Mammary epithelial cell (primary cell): ENCODE measurements at places on chromosomes 7 and 10.

DNA sequence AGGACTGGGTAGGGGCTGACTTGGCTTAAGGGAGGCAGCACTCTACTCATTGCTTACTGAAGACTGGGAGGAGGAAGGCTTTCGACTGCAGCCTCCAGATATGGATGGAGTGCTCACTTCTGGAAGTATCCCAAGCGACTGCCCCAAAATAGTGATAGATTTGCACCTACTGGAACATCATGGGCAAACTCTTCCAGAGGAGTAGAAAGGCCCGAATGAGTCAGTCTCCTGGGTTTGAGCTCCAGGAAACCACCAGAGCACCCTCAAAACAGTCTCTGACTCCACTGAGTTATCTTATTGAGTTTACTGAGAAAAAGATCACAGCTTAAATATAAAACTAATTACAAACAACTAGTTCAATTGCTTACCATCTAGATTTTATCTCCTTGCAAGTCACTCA, 37.2 kb upstream of the PDLIM1 start:
- no peak for DNase-seq

GRCh38 chr10:61987951-61988379, 86.5 kb downstream of the ARID5B start:
- DNase-seq = no peak

DNA sequence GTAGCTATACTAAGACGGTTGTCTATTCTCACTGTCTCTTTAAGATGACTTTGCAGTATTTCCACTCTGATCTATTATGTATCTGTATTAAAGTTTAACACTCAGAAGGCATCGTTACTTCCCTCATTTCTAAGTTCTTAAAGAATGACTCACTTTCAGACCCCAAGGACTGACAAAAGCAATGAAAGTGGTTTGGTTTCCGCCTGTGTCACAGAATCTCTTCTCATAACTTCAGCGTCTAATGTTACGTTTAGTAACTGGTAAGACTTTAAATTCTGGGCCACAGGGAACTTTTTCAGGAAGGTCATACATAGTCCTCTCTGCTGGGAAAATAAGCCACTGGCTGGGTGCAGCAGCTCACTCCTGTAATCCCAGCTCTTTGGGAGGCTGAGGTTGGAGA, 892.0 kb upstream of the AUTS2 start:
- DNase-seq = no peak

- DNase-seq = no peak
These were observed 77.4 kb upstream of the PRR15 start for GRCh38 chr7:29486191-29486700.

GRCh38 chr10:30988831-30989435, 42.7 kb downstream of the ZNF438 start:
- no peak for DNase-seq

DNA sequence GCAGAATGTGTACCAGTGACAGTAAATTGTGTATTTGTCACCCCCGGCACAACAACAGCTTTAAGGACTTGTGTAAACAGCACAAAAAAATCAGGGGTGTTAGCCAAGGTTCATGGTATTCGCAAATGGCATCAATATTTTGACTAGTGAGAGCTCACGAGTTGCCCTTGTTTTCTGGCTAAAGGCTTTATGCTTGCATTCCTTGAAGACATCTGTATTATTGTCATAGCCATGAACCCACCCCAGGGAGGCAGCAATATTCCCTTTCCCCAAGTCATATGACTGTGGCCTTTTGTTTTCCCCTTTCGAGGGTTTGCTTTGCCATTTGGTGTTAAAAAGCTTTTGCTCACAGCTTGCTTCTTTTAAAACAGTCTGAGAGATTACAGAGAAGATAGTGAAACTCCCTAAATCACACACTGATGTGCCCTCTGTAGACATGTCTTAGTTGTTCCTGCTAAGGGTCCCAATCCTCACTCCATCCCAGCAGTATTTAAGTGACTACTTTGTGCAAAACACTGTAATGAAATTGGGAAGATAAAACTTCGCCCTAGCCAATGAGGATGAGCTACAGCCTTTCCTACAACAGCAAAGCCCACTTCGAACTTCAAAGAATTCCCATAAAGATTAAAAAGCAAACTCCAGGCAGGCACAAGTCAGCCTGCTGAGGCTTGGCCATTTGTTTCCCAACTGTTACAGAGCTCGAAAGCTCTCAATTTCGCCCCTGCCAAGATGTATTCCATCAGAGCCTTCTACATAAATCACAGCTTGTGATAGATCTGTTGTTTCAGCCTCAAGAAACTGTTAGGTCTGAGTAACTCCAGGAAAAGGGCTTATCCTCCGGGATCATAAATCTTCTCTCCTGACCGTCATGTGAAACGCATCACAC, 172.3 kb downstream of the ADAM12 start:
- DNase-seq = no peak

DNA sequence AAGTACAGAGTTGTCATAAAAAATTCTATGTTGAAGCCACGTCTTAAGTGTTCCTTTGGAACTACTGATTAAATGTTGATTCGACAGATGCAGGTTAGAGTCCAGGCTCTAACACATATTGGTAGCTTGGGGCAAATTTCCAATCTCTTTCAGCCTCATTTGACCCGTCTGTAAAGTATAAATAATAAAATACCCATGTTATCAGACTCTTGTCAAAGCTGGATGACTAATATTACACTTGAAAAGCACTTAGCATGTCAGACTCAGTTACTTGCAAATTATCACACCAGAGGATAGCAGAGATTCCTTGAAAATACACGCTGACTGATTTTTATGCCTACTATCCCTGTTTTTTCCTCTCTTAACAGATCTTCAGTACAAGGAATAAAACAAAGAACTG, 18.1 kb upstream of the MACC1 start:
- DNase-seq = no peak

- DNase-seq = no peak
These were observed 7.6 kb upstream of the CALML5 start for GRCh38 chr10:5506751-5507648.

- DNase-seq = no peak
These were observed 821.4 kb downstream of the CCSER2 start for GRCh38 chr10:85149766-85150165.

DNA sequence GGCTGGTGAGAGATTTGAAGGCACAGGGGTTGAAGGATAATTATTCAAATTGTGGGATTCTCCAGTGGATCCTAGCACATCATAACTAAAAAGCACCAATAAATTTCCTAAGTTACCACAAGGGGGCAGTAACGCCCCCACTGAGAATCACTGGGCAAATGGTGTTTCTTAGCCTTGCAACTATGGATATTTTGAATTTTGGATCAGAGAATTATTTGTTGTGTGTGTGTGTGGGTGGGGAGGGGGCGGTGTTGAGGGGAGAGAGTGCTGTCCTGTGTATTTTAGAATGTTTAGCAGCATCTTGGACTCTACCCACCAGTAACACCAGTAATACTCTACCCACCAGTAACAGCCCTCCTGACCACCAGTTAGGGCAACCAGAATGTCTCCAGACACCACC, 63.3 kb upstream of the PRKG1 start:
- DNase-seq = no peak

DNA sequence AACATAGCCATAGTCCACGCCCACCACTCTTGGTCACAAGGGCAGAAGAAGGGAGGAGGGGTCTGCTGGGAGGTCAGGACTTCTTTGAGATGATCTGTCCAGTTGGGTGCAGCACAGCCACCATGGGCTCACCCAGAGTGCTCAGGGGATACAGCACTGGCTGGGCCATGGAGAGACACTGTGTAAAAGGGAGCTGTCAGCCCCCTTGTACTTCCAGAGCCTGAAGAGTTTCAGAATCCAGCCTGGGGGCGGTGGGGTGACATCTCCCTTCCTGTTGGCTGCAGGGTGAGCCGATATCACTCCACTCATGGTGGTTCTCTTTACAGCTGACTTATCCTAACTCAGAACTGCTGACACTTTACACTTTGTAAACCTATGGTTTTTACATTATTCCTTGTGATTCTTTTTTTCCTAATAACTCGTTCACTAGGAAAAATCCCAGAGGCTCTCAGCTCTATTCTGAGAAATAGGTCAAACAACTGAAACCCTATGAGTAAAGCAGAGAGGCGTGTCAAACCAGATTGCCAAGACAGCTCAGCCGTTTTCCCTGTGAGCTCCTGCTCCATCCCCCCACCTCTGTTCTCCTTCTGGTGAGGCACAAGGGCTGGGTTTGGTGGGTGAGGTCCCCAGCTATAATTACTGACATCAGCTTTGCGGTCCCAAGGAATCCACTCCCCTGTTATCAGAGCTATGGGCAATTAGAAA, 3.2 kb upstream of the MRPS24 start:
- peak; percentile 81 for DNase-seq

DNA sequence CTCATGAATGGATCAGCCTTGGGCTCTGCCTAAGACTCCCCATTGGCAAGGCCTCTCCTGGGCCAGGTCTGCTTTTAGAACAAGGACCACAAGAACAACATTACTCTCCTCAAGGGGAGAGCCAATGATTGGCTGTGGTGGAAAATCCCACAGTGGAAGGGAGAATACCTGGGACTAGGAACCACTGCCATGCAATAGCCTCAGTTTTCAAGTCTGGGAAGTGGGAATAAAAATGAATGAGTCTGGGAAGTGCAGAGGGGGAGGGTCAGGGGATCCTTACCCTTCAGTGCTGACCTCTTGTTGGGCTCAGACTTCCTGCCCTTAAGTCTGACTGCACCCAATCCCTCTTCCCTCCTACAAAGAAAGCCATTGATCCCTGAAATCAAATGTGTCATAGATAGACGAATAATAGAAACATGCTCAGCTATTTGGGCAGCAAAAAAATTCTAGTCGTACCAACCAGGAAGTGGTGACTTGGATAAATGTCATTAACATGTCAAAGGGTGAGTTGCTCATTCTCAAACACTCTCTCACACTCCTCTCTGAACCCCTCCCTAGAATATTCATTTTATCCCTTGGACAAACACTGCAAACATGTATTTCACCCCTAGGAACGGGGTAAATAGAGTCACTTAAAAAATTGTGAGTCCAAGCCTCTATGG, 123.6 kb downstream of the SH3PXD2A start:
- DNase-seq = no peak

DNA sequence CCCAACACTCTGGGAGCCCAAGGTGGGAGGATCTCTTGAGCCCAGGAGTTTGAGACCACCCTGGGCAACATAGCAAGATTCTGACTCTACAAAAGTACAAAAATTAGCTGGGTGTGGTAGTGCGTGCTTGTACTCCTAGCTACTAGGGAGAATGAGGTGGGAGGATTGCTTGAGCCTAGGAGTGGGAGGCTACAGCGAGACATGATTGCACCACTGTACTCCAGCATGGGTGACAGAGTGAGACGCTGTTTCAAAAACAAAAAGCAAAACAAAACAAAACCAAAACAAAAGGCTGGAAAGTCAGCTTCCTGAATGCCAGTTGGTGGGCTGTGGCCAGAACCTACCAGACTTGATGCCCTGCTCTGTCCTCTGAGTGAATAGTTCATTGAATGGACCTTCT, 242.8 kb downstream of the PHTF2 start:
- no peak for DNase-seq

DNA sequence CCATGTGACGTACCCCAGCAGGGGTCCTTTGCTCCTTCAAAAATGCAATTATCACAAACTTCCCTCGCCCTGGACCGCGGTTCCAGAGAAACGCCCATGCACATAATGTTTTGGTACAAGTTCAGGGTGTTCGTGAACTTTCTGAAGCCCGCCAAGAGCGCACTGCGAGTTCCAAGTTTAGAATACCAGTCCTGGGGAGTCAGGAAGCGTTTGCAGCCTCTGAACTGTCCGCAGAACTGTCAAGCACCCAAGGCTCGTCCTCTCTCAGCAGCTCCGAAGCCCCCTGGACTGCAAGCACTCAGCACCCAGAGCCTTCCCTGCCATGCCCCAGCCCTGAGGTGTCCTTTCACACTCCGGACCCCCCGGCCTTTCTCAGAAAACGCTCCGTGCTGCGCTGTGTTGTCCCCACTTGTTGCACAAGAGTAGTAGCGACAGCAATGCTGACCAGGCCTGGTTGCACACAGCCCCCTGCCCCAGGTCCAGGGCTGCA, 30.3 kb downstream of the CALML3 start:
- DNase-seq = no peak

DNA sequence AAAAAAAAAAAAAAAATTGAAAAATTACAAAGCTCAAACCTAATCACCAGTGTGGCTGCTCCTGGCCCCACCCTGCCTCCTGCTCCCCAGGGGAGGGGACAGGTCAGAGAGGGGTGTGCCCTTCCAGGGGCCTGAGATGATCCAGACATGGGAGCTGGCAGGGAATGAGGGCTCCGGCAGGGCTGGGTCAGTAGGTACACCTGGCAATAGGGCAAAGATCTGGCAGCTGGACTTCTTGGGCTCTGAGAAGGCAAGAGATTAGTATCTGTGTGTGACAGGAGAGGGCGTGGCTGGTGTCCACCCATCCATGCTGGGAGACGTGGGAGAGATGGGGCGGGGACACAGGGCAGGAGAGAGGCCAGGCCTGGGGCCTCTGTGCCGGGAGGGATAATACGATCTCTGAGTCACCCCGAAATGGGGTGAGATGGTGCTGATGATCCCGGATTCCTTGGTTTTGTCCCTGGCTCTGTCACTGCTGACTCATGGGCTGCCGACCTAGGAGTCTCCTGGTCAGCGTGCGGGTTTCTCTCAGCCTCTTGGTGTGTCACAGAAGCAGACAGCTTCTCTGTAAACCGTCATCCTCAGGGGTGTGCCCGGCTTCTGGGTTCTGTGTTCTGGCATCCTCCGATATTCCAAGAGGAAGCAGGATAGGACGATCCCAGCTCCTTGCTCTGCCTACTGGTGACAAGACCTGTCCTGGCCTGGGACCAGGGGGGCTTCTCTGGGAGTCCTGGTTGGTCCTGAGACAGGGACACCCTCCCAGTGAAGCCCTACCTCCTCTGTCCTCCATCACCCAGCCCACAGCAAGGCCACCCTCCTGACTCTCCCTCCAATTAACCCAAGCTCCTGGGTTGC, 8.2 kb upstream of the CLDN4 start:
- peak; percentile 100 for DNase-seq

- no peak for DNase-seq
These were observed 8.9 kb upstream of the EXOC6 start for GRCh38 chr10:92839191-92840085.

GRCh38 chr7:134942690-134943466, 43.4 kb upstream of the AGBL3 start:
- no peak for DNase-seq

GRCh38 chr10:69828144-69828870, 26.6 kb downstream of the COL13A1 start:
- DNase-seq = no peak

- peak; percentile 87 for DNase-seq
These were observed 1.7 kb downstream of the ADAM8 start for GRCh38 chr10:133274751-133275683.

DNA sequence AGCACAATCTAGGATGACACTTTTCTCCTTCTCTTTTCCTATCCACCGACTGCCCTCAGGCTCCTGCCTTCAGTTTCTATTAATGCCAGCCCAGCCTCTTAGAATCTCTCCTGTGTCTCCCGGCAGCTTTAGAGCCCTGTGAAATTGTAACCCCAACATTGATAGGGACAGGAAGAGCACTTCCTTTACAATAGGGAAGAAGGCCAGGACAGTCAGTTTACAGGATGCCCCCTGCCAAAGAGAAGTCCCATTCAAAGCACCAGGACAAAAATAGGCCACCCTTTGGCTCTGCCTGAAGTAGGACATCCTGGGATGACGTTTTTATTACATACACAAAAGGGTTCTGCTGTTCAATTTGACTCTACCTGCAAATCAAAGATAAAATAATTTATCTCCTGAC, 64.7 kb upstream of the ANK3 start:
- DNase-seq = no peak

- DNase-seq = no peak
These were observed 163.3 kb downstream of the TCERG1L start for GRCh38 chr10:131148270-131148669.

GRCh38 chr7:32680259-32681173, 185.2 kb downstream of the AVL9 start:
- peak; percentile 89 for DNase-seq

GRCh38 chr7:121442845-121443244, 46.7 kb upstream of the FAM3C start:
- DNase-seq = peak; percentile 84
